ENCODE measurements at places on chromosomes 5 and 9. TPM values are rescaled to one million over a fixed set of nuclear protein-coding genes. Genes with fewer than 3 reads are reported as not detected.

The TSPAN17 gene
- polyA plus RNA-seq = 31.1 TPM

The SPATA31A3 gene
- polyA plus RNA-seq = not detected

The KIF24 gene
- polyA plus RNA-seq = 5.7 TPM

The RLN2 gene
- 3.4 TPM for polyA plus RNA-seq

- DNase-seq = no peak
Observed at GRCh38 chr5:54603372-54603771, 85.8 kb downstream of the SNX18 start.

GRCh38 chr5:92003806-92004205 is 620.7 kb upstream of the ARRDC3 start:
- no peak for DNase-seq

GRCh38 chr5:134145779-134146581 is 30.8 kb downstream of the SKP1 start:
- peak; percentile 50 for DNase-seq

DNA sequence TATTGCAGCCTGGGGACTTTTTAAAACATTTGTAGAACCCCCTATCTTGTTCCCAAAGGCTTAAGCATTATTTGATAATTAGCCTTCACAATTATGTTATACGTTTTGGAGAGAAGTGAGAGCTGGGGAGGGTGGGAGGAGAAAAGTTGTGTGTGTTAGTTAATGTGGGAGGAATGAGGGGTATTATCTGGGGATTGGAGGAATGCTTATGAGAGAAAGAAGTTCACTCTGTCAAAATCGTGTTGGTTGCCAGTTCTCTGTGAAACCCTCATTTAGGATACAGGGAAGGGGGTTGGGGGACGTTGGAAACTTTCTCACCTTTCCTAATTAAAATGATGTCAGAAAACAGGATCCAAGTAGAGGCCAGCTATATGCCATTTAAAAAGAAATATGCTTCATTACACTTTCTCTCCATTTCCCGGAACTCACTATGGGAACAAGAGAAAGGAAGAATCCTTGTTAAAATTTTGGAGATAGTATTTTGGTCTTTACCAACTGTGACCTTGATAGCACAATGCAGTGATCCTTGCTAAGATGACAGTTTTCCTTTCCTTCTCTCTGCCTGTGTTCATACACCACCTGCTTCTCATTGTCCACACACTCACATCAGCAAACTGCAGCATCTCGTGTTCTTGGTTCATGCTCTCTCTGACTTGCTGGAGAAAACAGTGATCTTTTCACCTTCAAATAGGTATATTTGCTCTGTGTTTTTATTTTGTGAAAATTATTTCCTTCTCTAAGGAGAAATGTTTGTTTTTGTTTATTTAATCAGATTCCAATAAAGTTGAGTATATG is 336.7 kb upstream of the CLINT1 start:
- no peak for DNase-seq

DNA sequence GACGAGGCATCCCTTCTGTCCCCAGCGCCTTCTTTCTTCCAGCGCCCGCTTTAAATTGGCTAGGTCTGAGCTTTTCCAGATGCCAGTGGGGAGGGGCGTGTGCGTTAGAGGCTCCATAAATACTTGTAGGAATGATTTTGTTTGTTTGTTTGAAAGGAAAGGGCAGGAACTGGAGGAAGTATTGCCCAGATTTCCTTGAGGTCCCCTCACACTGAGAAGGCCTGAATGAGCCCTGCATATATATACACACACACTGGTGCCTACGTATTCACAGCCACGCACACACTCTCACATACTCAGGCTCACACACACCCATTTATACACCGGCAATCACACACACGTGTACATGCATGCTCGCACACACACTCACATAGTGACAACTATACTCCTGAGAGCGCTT is 1.0 kb upstream of the SLIT3 start:
- DNase-seq = no peak

- DNase-seq = no peak
Observed at GRCh38 chr5:149257131-149257530, 14.5 kb upstream of the AFAP1L1 start.

DNA sequence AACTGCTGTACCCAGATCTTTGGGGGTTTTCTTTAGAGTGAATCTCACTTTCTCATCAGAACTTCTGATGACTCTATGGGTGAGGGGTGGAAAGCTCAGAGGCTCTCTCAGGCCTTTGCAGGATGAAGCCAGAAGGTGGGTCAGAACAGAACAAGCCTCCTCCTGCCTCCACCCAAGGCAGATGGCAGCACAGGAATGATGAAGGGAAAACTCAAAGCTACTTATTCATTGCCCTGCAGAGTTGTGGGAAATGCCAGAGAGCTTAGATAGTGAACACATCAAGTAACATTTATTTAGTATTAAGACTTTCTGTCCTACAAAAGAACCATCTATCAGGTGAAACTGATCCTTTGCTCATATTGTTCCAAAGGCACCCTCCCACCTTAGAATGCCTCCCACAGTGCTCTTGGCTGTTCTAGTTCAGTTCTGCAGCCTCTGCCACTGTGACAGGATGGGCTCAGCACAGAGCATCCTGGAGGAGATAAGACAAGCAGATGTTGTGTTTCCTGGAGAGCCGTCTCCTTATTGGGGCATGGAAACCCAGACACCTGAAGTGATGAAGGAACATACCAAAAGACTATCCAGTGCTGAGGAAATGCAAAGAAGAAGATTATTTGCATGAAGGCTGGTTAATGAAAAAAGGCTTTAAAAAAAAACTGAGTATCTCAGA is 146.6 kb downstream of the ADAMTS12 start:
- no peak for DNase-seq

DNA sequence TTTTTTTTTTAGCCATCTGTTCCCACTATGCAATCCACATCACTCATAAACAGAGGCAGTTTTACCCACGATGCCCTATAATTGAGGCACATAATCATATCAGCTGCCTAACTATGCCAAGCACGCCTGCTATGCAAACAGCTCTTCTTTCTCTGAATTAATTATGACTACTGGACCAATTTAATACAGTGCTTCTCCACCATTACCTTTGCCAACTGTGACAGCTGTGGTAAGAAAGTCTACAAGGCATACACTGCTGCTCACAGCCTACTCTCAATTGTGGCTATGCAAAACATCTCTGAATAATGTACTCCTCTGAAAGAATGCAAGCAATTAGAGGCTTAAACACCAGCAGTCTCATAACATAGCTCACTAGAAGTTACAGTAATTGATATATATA is 97.1 kb downstream of the DTWD2 start:
- no peak for DNase-seq

DNA sequence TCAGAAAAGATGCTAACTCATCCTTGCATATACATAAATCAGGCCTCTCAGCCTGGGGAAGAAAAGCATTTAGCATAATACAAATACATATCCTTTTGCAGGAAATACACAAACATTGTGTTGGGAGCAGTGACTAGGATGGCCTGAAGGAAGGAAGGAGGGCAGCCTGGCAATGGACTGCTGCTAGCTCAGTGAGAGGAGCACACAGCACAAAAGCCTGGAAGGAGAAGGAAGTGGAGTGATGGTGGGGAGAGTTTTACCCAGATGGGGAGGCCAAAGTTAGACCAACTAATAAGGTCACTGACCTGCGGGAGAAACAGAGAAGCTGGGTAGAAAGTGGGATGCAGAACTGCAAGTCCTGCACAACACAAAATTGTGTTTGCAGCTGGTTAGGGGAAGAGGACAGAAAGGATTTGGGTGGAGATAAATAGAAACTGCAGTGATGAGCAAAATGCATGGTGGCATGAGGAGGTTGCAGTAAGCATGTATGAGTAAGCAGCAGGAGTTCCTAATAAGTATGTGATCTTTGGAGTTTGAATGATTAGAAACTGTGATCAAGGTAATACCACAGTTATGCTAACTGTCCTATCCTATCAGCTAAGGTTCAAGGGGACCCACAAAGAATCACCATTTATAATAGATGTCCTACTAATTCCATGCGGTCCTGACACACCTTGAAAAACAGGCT is 39.5 kb downstream of the SEMA6A start:
- no peak for DNase-seq

DNA sequence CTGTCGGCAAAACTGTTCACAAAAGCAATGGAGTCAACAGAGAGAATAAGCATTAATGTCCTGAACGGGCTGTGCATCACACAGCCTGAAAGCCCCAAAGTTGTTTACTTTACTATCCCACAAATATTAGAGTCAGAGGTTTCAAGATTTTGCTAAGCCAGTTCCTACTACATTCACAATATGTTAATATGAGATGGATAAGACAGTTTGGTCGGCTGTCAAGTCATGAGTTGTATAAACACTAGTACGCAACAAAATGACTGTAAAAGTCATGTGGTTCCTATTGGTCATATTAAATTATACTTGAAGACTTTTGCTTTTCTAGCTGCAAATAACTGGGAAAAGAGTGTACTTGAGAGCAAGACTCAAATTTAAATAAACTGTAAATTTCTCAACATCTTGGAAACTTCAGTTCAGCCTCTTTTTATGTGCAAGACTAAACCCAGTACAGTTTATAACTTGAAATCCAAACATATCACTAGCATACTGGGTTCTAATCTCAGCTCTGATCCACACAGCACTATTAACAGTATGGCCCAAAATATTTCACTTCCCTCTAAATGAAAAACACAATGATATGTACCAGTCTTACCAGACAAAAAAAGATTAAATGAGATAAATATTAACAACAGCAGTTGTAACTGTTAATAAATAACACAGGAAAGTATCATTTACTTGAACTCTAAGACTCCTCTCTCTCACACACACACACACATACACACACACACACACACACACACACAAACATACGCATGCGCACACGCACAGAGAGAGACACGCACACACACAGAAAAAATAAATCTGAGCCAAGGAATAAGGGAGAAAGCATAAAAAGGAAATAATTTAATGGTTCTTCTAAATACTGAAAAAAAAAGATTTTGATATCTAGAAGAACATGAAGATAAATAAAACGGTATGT is 33.1 kb downstream of the FANCC start:
- no peak for DNase-seq

DNA sequence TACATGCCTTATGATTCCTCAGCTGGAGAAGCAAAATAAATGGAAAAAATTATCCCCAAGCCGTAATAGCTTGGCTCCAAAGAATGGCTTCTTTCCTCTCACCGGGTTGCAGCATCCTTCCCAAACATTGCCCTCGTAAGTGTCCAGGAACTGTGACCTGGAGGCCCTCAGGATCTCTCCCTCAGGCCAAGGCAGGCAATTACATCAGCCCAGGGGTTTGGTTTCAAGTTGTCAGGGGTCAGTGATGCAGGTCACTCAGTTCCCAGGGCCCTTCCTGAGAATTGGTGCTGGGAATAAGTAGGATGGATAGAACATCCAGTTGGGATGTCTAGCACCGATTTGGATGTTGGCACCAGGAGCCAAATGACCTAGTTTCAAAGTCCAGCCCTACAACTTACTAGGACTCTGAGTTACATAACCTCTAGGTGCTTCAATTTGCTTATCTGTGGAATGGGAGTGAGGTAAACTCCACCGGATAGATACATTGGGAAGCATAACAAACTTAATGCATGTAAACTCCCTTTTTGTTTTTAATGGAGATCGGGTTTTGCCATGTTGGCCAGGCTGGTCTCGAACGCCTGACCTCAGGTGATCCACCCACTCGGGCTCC is 133.5 kb upstream of the DAP start:
- DNase-seq = no peak

DNA sequence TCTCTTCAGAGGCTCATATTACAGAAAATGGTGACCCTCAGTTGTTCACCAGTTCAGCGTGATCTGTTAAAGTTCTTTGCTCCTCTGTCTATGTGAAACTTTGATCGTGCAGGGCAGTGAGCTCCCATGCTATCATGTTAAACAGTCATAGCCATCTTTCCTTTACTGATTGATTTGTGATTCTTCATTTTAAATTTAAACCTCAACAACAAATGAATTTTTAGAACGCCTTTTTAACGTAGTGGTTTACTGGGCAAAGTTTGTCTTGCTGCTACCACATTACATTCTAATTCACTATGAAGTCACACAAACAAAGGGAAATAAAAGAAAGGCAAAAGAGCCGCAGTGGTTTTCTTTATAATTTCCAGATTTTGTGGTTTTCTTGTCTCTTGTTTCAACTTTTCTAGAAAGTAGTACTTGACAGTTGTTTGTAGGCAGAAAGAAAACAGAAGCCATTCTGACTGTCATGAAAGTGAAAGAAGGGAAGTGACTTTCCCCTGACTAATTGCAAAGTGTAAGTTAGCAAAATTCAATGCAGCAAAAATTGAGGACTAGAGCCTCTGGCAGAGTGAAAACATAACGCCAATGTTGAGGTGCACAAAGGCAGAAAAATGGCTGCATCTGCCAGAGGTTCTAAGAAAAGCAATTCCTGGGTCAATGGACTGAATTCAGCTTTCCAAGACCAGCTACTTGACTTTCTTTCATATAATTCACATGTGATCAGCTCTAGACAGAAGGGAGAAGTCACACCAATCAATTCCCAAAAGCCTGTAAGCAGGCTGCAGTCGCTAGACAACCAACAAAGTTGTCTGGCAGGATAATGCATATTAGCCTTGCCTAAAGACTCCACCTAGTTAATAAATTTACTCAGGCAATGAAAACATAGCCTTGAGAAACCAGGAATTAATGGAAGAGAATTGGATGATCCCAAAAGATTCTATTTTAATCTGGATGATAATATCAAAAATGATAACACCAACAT is 7.1 kb upstream of the IFNA6 start:
- no peak for DNase-seq

GRCh38 chr9:27310582-27310981 is 13.6 kb upstream of the EQTN start:
- DNase-seq = no peak

- DNase-seq = no peak
Observed at GRCh38 chr5:126925482-126925881, 104.9 kb downstream of the MARCHF3 start.

- no peak for DNase-seq
Observed at GRCh38 chr9:12846035-12846434, 71.2 kb downstream of the LURAP1L start.

All from right renal cortex interstitium (tissue), 3 donors.